ENCODE measurements at places on chromosomes 12 and 14. TPM values are rescaled to one million over a fixed set of nuclear protein-coding genes. Genes with fewer than 3 reads are reported as not detected.

DNA sequence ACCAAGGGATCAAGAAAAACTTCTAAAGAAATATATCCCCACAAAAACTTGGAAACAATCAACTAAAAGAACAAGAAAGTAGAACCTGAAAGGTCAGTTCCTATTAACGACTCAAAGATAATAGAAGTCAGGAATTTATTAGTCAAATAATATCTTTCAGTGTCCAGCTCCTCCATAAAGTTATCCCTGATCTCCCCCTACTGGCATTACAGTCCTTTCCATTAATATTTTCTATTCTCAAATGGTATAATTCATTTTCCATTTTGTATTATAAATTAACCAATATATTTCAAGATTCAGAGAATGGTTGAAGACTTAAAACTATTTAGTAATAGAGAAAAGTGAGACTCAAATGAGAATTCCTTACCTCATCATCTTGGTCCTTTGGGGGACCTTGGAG, 11.6 kb upstream of the SUPT16H start:
- DNase-seq = no peak

GRCh38 chr12:58665375-58665774, 254.9 kb downstream of the LRIG3 start:
- DNase-seq = no peak

GRCh38 chr12:119704065-119704747, 36.3 kb downstream of the PRKAB1 start:
- peak; percentile 68 for DNase-seq

- no peak for DNase-seq
Measured at GRCh38 chr12:124399622-124400021, 104.7 kb downstream of the RFLNA start.

- no peak for DNase-seq
Measured at GRCh38 chr12:73731658-73732057, 806.0 kb upstream of the ATXN7L3B start.

GRCh38 chr12:51836041-51836826, 12.3 kb downstream of the FIGNL2 start:
- DNase-seq = no peak

Gene HHIPL1
- 0.17 TPM for polyA plus RNA-seq

Gene NEMF
- polyA plus RNA-seq = 20.5 TPM
